ENCODE measurements at places on chromosomes 2 and 18.

GRCh38 chr2:19806131-19806530 lies 95.7 kb downstream of the TTC32 start:
- DNase-seq: no peak

DNA sequence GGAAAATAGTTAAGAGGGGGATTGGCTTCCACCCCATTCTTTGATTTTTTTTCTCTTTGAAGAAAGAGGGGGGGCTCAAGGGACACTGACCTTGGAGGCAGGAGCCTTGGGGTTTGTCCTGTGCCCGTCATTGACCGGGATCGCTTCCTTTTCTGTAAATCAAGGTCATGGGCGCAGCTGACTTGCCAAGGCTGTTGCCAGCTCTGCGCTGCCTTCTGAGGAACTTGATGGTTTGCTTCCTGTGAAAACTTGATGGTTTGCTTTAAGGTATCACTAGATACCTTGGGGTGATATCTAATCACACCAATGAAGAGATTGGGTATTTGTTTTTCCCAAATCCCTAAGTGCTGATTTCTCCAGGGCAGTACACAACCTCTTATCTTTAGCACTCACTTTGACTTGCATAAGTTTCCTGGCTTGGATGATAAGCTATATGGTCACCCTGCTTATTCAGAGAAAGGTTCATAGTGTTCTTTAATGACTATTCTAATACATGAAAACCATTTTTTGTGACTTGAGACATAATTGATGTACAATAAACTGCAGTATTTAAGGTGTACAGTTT lies 56.0 kb downstream of the DGKD start:
- DNase-seq: no peak

- no peak for DNase-seq
Observed at GRCh38 chr2:17441790-17442189, 76.5 kb downstream of the RAD51AP2 start.

DNA sequence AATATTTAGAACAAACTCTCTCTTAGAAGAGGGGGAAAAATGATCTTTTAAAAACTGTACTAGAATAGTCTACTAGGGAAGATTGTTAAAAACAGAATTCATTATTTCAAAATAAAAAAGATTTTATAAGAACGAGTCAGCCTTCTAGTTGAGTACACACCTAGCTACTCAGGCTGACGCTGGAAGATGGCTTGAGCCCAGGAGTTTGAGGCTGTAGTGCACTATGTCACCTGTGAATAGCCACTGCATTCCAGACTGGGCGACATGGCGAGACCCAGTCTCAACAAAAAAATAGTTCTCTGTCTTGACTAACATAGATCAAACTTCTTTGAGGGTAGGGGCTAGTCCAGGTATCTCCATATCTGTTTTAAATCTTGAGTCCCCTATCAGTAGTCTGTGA lies 33.9 kb downstream of the ERLEC1 start:
- no peak for DNase-seq

DNA sequence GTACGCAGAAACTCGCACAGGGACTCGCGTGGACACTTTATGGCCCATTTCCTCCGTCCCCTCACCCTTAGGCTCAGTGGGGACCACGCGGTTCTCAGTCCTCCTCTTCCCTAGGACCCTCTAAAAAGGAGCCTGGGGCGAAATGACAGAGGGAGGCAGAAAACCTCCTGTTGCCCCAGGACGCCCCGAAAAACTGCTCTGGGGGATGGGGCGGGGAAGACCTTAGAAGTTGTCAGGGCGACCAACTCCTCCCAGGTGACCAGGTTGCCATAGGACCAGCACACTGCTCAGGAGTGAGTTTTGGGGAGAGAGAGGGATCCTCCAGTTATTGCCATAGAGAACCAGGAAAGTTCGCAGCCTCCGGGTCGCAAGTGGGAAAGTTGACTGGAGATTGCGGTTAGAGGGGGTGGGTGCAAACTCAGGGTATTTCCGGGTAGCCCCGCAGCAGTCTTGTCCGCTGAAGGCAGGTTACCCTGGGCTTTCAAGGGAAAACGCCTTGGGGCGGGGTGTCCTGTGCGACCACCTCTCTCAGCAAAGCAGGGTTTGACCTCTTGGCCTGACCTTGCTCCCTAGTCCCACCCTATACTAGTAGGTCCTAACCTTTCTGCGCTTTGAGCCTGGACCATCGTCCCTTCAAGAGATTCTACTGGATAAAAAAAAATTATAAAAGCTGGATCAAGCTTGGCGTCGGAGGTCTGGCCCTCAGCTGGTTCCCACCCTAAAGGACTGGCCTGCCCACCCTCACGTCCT lies 7.8 kb upstream of the PAX3 start:
- DNase-seq: no peak
